MCF 10A (cell line): ENCODE measurements at places on chromosomes 6 and 20.

DNA sequence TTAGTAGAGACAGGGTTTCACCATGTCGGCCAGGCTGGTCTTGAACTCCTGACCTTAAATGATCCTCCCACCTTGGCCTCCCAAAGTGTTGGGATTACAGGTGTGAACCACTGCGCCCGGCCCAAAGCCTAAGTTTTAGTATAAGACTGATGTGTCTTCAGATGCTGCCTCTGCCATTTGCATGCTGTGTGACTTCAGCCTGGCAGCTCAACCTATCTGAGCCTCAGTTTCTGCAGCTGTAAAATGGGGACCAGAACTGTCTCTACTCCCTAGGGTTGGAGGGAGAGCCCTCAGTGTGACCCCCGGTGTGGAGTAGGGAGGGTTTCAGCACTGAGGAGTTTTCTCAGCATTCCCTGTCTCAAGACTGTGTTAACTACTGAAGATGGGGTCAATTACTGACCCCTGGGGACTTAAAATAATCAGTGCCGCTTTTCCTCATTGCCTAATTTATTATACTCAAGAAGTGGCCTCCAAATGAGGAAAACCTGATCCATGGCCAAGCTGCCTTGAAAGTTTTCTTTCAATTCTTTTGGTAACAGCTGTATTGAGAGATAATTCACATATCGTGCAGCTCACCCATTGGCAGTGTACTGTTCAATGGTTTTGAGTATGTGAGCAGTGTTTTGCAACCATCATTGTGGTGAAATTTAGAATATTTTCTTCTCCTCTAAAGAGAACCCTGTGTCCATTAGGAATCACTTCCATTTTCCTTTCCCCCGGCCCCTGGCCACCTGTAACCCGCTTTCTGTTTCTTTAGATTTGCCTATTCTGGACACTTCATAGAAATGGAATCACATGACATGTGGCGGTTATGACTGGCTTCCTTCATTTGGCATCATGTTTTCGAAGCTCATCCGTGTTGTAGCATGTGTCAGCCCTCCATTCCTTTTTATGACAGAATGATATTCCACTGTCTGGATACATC is 64.8 kb downstream of the PHACTR3 start:
- H3K4me1 ChIP-seq: no peaks in the 10 kb centered on the region
- H3K36me3 ChIP-seq: no peaks in the 10 kb centered on the region
- H3K4me3 ChIP-seq: no peak overlapping the region
- H3K27me3 ChIP-seq: peaks cover 86% of the 10 kb centered on the region
- no peak for DNase-seq

DNA sequence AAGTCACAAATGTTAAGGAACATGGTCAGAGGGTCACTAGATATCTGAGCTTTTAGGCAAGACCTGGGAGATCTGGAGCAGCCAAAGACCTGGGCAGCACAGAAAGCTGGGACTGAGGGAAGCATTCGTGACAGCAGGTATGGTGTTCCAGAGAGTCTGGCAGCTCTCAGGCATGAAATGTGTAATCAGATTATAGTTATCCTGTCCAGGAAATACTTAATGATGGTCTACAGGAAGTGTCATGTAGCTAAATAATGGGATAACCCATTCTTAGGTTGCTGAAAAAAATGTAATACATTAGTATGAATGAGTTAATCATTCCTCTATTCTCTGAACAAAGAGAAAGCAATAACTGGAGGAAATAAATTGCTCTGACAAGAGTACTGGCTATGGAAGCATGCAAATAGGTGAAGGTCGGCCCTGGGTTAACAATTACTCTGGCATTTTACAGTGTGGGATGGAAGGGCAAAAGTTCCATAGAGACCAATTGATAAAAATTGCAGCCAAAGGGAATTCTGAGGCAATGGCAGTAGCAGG is 740.5 kb downstream of the CBLN4 start:
- no peak overlapping the region for H3K27ac ChIP-seq
- H3K27me3 ChIP-seq: no peaks in the 10 kb centered on the region

DNA sequence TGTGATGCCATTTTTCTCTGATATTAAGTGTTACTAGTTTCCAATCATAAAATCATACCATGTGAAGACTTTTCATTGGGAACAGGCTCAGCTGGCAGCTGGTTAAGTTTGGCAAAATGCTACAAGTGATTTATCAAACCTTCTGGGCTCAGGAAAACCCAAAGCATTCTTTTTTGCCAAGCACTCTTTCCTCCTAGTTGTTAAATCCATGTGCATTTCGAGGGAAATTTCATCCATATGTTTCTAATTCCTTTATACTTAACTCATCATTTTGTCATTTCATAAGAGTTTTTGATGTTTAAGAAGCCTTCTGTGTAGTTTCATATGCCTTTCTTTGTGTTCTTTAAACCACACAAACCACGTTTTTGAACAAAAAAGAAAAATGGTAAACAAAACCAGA is 217.6 kb upstream of the PDE10A start:
- no peak overlapping the region for H3K4me3 ChIP-seq
- peaks cover 6% of the 10 kb centered on the region for H3K4me1 ChIP-seq
- H3K27me3 ChIP-seq: peaks cover 33% of the 10 kb centered on the region
- DNase-seq: no peak
- H3K27ac ChIP-seq: no peak overlapping the region
- H3K36me3 ChIP-seq: peaks cover 5% of the 10 kb centered on the region

- peaks cover 32% of the 10 kb centered on the region for H3K4me1 ChIP-seq
- no peak overlapping the region for H3K4me3 ChIP-seq
- no peak overlapping the region for H3K27ac ChIP-seq
- peak; percentile 26 for DNase-seq
Observed at GRCh38 chr6:133701633-133702331, 187.1 kb upstream of the TCF21 start.

GRCh38 chr20:50378170-50379000 is 131.8 kb upstream of the PTPN1 start:
- no peaks in the 10 kb centered on the region for H3K27me3 ChIP-seq
- no peaks in the 10 kb centered on the region for H3K36me3 ChIP-seq
- DNase-seq: no peak
- no peak overlapping the region for H3K27ac ChIP-seq
- H3K4me3 ChIP-seq: no peak overlapping the region

GRCh38 chr6:14848019-14848418 is 397.9 kb upstream of the JARID2 start:
- DNase-seq: no peak
- H3K27me3 ChIP-seq: no peaks in the 10 kb centered on the region
- H3K4me1 ChIP-seq: peaks cover 5% of the 10 kb centered on the region
- no peak overlapping the region for H3K4me3 ChIP-seq
- no peaks in the 10 kb centered on the region for H3K36me3 ChIP-seq
- H3K27ac ChIP-seq: no peak overlapping the region

- no peaks in the 10 kb centered on the region for H3K4me1 ChIP-seq
- DNase-seq: no peak
- H3K36me3 ChIP-seq: no peaks in the 10 kb centered on the region
- no peak overlapping the region for H3K4me3 ChIP-seq
- H3K27me3 ChIP-seq: no peaks in the 10 kb centered on the region
Observed at GRCh38 chr6:36358226-36358915, 21.7 kb upstream of the BNIP5 start.

GRCh38 chr6:1527073-1527457 is 82.7 kb upstream of the FOXC1 start:
- peak; percentile 56 for DNase-seq
- H3K27ac ChIP-seq: no peak overlapping the region
- peaks cover 9% of the 10 kb centered on the region for H3K27me3 ChIP-seq

DNA sequence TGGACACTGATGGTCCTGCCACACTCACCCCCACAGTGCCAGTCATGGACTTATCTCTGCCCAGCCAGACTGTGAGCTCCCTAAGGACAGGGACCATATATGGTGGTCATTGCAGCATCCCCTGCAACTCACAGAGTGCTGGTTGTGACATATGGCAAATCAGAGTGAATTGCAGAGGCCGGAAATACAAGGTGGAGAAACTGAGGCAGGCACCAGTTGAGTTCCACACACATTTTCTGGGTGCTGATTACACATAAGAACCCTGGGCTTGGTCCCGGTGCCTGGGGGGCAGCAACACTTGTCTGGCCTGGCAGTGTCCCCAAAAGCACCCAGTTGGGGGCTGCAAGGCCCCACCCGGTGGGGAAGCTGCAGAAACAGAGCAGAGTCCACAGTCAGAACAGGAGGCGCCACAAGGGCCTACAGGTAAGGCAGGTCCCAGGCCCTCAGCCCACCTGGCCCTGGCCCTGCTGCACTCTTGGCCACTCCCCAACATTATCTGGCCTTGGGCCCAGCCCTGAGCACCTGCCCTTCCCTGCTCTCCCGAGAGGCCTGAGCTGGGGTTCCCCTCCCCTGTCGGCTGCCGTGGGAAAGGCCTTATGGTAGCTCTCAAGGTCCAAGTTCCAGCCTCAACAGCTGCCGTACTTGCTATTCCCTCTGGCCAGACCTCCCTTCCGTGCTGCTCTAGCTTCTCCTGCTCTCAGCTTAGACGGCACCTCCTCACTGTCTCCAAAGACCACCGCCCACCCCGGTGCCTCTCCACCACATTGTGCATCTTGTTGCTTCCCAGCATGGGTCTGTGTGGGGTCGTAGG is 140.8 kb upstream of the PTPN1 start:
- no peaks in the 10 kb centered on the region for H3K36me3 ChIP-seq
- peak; percentile 72 for DNase-seq
- H3K27ac ChIP-seq: peak overlapping the region; percentile 75
- peaks cover 56% of the 10 kb centered on the region for H3K4me1 ChIP-seq
